Neural crest cell (in vitro differentiated cells): ENCODE measurements at places on chromosomes 2 and 18.

- no peak for DNase-seq
Measured at GRCh38 chr2:158953926-158954763, 14.3 kb upstream of the TANC1 start.

GRCh38 chr2:152879275-152879674 is 160.9 kb downstream of the ARL6IP6 start:
- DNase-seq, result no peak

GRCh38 chr18:22609642-22610041 is 191.9 kb upstream of the CTAGE1 start:
- DNase-seq, result no peak

DNA sequence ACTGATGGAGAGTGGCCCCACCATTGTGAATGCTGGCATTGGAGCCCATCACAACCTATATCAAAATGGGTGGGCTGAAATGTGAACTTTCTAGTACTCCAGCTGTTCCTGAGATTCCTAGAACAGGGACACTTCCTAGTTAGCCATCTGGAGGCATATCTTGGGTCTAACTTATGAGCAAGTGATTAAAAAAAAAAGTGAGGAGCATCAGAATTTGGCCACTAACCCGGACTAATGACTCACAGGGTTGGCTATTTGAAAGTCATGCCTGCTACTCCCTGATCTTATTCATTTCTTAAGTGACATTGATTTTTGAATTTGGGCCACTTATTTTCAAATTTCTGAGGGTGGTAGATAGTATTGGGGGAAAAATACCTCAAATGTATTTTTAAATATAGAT is 216.6 kb downstream of the HRH4 start:
- DNase-seq, result no peak

GRCh38 chr18:27769152-27769551 is 407.8 kb downstream of the CDH2 start:
- DNase-seq, result no peak

DNA sequence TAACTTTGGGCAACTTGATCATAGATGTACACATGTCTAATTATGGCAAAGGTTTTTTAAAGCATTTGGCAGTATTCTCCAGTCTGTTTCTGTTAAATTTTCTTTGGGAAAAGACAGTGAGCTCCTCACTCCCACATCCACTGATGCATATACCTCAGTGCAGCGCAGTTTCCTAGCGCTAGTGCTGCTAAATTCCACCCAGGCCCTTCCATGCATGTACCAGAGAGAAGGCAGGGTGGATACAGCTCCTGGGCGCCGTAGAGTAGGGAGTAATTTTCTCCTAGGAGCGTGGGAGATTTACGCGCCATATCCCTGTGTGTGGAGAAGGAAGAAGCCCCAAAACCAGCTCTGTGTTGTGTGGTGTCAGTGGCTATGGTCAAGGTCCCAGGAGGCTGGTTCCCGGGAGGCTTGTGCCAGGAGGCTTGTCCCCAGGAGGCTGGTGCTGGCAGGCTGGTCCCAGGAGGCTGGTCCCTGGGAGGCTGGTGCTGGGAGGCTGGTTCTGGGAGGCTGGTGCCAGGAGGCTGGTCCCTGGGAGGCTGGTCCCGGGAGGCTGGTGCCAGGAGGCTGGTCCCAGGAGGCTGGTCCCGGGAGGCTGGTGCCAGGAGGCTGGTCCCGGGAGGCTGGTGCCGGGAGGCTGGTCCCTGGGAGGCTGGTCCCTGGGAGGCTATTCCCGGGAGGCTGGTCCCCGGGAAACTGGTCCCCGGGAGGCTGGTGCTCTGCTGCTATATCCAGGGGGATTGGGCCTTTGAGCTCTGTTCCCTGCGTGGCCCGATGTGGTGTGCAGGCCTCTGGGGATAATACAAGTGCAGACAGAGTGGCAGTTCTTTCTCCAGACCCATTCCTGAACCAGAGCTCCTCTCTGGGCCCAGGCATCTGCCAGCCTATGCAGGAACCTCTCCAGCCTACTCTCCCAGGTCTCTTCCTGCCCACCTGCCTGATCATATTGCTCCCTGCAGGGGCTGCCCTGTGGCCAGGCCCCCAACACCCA is 161.2 kb downstream of the SEPTIN10 start:
- DNase-seq, result no peak
